ENCODE measurements at places on chromosomes 4 and X.

DNA sequence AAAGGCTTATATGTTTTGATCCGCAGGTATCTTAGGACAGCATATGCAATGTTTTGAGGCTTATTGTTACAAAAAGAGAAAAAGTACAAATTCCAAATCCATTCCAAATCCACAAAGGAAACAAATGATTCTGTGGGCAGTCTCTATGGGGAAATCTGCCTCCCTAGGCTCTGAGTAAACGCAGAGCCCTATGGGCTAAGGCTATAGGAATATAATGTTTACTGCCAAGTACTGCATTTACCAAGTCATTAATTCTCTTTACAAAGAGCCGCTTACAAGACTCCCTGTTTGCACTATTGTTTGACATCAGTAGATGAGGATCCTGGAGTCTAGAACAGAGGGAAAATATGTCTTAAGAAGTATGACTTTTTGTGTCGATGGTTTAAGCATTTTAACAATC lies 212.4 kb upstream of the GPC4 start:
- no peak for DNase-seq

- DNase-seq, result no peak
These were observed 50.3 kb downstream of the MAML3 start for GRCh38 chr4:140103676-140104075.

- DNase-seq, result no peak
These were observed 98.3 kb upstream of the MAML3 start for GRCh38 chr4:140252141-140252741.

- no peak for DNase-seq
These were observed 39.7 kb upstream of the OGT start for GRCh38 chrX:71493111-71493613.

DNA sequence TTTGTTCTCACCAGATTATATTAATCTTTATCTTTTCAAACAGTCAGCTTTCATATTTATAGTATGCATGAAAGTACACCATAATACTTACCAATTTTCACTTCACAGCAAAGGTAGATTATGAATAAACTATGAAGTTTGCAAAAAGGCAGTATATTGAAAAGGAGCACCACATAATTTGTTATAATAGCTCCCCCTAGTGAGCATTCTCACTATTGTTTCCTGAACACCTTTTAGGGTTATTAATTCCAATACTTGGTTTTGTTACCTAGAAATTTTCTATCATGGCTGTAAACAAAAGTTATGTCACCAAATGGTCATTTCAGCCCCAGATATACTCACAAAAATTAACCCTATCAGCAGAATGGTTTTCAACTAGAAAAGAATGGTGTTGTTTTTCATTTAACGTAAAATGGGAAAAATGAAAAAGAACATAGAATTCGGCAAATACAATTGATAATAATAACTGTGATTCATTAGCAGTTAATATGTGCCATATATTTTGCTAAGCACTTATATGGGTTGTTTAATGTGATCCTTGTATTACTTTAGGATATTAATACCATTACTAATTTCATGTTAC lies 30.2 kb upstream of the NKX6-1 start:
- DNase-seq, result no peak

Data from T-helper 9 cell (primary cell).